ENCODE measurements at places on chromosomes 4 and X.

DNA sequence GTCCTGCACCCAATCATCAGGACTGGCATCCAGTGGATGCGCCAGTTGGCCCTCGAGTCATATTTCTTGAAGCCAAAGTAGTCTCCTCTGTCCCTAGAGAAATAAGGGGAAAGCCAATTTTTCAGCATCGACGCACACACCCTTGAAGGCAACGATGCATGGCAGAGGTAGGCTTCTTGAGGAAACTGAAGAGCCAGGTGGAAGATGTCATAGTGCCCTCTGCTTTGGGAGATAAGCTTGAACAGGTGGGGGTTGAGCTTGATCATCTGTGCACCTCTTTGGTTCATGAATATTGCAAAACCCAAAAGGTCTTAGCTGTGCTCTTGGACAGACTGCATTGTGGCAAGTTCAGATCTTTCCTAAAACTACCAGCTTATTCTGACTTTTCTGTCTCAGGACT is 34.6 kb upstream of the WDR1 start:
- DNase-seq = no peak

DNA sequence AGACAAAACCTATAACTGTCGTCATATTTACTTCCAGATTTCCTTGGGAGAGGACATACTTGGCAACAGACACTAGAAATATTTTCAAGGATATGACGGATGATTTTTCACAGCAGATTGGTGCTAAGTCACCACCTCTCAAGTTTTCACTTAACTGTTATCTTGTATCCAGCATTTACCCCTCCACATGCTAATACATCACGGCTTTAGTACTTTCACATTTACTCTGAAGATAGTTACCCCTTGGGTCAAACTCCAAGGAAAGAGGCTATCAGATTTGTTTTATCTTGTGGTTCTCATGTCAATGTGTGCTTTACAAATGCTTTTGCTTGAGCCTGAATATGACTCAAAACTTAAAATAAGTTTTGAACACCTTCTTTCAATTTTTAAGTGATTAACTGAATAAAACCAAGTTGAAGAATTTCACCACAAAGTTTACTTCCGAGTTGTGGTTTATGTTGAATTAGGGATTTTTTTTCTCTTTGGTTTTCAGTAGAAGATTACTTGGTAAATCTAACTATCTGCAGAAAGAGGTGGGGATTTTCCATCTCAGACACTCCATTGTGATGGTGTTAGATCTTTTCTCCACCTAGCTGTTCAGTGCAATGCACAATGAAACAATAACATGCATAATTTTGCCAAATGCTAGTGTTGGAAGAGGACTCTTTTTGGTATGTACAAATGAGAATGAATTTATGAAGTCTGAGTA is 75.4 kb upstream of the FAT1 start:
- no peak for DNase-seq

DNA sequence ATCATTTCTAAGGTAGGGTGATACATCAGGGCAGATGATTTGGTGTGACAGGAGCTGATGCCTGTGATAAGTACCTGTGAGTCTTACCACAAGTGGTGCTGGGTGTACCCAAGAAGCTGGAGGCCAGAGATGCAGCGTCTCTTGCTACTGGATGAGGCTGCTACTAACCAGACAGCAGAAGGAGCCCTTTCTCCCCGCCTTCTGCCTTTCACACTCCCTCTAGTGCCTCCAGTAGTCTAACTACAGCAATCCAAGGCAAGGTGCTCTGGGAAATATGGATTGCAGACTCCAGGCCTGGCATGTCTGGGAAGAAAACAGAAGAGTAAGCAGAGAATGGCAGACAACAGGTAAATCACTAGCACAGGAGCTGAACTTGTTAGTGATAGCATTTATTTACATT is 470.8 kb downstream of the NKX6-1 start:
- no peak for DNase-seq

DNA sequence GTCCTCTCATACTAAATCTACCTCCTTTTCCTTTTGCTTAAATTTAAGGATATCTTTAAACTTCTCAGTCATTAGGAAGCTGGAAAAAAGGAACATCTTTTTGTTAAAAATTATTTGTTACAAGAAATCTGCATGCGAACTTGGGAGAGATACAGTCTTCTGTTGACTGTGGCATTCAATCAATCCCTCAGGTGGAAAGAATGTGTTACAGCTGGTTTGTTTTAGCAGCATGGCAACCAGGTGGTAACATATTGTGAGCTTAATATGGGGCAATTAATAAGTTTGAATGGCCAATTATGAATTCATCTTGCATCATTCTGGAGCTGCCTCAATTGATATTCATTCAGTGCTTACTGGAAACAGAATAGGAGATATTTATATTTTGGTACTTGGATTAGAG is 135.0 kb downstream of the GC start:
- DNase-seq = no peak
